SK-N-SH (cell line): ENCODE measurements at places on chromosomes 2 and 18. TPM values are rescaled to one million over a fixed set of nuclear protein-coding genes. Genes with fewer than 3 reads are reported as not detected.

DNA sequence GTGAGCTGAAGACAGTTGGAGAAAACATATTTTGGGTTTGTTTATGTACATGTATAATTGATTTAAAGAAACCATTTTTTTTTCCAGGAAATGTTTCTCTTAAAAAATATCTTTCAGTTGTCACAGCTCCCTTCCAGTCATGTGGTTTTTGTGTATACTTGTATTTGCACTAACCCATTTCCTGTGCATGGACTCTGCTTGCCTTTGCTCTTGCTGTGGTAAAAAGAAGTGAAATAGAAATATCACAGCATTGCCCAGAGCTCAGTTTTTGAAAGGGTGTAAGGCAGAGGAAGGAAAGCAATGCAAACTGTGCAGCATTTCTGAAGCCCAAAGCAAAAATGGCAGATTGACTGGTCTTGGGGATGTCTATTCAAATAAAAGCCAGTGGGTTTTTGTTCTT is 10.4 kb upstream of the DOCK10 start:
- no peaks in the 10 kb centered on the region for H3K36me3 ChIP-seq
- H3K4me3 ChIP-seq, result no peak overlapping the region
- H3K4me1 ChIP-seq, result no peaks in the 10 kb centered on the region
- H3K27me3 ChIP-seq, result no peaks in the 10 kb centered on the region
- no peak for DNase-seq
- H3K27ac ChIP-seq, result no peak overlapping the region

GRCh38 chr2:20496942-20497341 is 50.1 kb downstream of the RHOB start:
- no peak overlapping the region for H3K4me3 ChIP-seq
- no peaks in the 10 kb centered on the region for H3K27me3 ChIP-seq
- H3K4me1 ChIP-seq, result peaks cover 18% of the 10 kb centered on the region
- H3K36me3 ChIP-seq, result no peaks in the 10 kb centered on the region

DNA sequence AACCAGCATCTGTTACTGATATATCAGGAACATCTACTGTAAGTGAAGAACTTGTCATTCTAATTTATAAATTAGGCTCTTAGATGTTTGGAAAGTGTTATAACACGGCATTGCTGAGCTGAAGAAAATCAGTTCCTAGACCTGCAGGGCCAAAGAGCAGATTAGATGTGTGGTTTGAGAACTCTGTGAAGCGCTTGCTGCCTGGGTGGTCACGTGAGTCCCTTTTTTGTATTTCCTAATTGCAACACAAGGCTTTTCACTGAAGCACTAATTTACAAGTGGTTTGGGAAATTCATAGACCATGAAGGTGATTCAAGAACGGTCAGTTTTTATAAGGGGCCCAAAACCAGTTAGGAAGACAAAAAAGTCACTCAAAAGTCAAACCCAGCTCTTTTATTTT is 106.9 kb upstream of the SP3 start:
- peaks cover 8% of the 10 kb centered on the region for H3K36me3 ChIP-seq
- H3K27me3 ChIP-seq, result no peaks in the 10 kb centered on the region
- no peak overlapping the region for H3K4me3 ChIP-seq
- no peaks in the 10 kb centered on the region for H3K4me1 ChIP-seq
- no peak overlapping the region for H3K27ac ChIP-seq

- H3K36me3 ChIP-seq, result no peaks in the 10 kb centered on the region
- no peak overlapping the region for H3K4me3 ChIP-seq
- no peak for DNase-seq
- H3K27me3 ChIP-seq, result no peaks in the 10 kb centered on the region
These were observed 105.4 kb upstream of the TLK1 start for GRCh38 chr2:171266102-171266501.

- H3K4me3 ChIP-seq, result peak overlapping the region; percentile 94
- H3K36me3 ChIP-seq, result peaks cover 55% of the 10 kb centered on the region
- no peak for DNase-seq
- H3K27ac ChIP-seq, result peak overlapping the region; percentile 43
- peaks cover 29% of the 10 kb centered on the region; the same call in 1 of the 2 replicates for H3K4me1 ChIP-seq
- H3K27me3 ChIP-seq, result no peaks in the 10 kb centered on the region
These were observed 2.3 kb downstream of the MAT2A start for GRCh38 chr2:85541262-85541661.

GRCh38 chr2:133414486-133415209 is 153.6 kb downstream of the NCKAP5 start:
- no peak overlapping the region for H3K27ac ChIP-seq
- no peaks in the 10 kb centered on the region for H3K4me1 ChIP-seq
- no peak overlapping the region for H3K4me3 ChIP-seq
- DNase-seq, result no peak

The UGGT1 gene
- polyA plus RNA-seq, result 20.0 and 25.7 TPM in 2 replicates

The PID1 gene
- polyA plus RNA-seq, result 0.06 and 0.16 TPM in 2 replicates

The LYG1 gene
- polyA plus RNA-seq, result 1.2 and 1.4 TPM in 2 replicates
